ENCODE measurements at places on chromosomes 7 and 10.

DNA sequence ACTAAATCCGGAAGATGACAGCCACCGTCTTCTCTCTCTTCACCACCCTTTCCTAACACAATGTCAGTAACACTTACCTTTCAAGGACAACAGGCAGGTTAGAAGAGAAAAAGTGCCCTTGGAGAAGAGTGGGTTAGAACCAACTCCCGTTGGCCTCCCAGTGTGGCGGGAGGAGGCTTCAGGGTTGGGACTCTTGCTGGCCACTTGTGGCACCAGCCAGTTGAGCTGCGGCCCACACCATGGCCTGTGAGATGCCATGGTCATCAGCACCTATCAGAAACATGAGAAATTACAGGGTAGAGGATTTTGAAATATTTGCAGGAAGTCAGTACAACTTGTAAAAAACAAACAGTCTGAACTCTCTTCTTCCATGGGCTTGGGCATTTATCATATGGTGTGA lies 93.8 kb downstream of the MKI67 start:
- no peak for DNase-seq

GRCh38 chr7:47474937-47475879 lies 106.7 kb downstream of the TNS3 start:
- no peak for DNase-seq

- DNase-seq, result no peak
Observed at GRCh38 chr7:126699707-126700106, 553.0 kb downstream of the GRM8 start.

DNA sequence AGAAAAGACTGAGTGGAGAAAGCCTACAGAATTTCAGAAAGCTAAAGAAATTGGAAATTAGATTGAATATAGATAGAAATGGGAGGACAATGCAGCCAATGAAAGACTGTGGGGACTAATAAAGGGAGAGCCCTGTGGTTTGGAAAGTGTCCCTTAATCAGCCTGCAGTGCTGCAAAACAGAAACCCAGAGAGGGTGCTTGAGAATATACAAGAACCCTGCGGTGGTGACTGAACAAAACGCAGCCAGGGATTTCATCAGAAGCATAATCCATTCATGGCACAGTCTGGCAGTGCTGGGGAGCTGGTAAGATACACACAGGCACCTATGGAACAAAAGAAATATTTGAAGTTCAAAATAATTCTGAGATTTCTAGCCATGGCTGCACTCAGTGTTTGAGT lies 19.1 kb downstream of the CEP41 start:
- DNase-seq, result no peak

Measured in left renal cortex interstitium (tissue), 4 donors.